ENCODE measurements at places on chromosomes 1 and 21.

GRCh38 chr1:183289051-183289496 is 103.0 kb downstream of the LAMC2 start:
- DNase-seq: no peak

DNA sequence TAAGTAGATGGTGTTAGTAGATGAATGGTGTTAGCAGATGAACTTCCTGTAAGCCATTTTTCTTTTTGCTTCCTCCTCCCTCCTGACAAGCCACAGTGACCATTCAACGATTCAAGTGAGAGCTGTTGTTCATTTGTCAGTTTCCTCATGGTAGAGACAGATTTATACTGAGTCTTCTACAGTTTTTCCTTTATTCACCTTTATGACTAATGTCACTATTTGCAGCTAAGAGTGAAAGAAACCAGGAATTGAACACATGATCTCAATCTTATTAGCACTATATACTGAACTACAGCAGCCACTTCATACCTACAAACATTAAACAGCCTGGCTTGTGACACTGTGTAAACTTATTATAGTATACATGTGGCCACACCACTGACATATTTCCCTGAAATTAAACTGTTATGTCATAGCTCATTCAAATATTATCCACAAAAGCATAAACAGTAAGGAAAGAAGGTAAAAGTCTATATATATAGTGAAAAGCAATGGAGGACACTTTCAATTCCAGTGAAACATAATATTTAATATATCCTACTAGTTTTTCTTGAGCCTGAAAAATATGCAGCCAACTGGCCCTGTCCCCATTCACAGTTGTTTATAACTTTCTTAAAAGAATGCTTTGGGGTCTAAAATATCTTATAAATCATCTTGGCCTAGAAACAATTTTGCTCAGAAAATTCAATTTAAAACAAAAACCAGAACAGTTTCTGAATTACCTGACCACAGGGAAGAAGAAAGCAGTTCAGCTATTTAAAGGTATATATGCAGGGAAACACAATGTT is 566.9 kb upstream of the ZRANB2 start:
- DNase-seq: no peak

GRCh38 chr1:161193561-161194235 is 5.2 kb downstream of the ADAMTS4 start:
- no peak for DNase-seq

- no peak for DNase-seq
These were observed 126.8 kb upstream of the ZNF644 start for GRCh38 chr1:91148641-91149069.

DNA sequence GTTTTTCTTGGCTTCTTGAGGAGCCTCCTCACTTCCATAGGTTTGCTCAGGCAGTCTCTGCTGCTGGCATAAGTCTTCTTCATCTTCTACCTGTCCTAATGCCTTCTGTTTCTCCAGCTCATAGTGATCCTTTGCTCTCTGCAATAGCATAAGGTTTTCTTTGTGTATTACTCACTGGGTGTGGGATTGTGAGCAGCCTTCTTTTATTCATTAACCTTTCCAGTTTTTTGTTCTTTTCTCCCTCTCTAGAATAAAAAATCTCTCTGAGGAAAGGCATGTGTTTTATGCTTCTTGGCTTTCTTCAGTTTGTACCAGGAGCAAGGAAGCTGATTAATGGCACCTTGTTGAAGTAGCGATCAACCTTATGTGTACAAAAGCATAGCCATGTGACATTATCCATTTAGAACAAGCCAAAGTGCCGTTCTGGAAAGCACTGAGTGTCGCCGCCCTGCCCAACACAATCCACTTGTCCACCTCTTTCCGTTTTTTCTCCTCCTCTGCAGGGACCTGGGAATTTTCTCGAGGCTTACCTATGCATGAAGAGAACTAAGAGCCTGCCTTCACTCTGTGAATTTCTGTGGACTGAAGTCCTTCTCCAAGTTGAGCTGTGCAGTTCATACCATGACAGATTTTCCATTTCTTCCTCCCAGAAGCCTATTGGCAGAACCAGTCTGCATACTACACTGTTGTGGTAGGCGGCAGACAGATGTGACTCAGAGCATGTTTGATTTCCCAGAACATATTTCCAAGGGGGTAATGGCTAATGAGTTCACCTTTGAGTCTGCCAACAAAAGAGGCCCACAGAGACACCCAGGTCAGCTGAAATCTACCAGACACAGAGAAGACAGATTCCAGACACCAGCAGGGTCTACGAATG is 39.0 kb downstream of the DPT start:
- no peak for DNase-seq

Data from fibroblast of skin of back (primary cell).